ENCODE measurements at places on chromosomes 11 and 22.

DNA sequence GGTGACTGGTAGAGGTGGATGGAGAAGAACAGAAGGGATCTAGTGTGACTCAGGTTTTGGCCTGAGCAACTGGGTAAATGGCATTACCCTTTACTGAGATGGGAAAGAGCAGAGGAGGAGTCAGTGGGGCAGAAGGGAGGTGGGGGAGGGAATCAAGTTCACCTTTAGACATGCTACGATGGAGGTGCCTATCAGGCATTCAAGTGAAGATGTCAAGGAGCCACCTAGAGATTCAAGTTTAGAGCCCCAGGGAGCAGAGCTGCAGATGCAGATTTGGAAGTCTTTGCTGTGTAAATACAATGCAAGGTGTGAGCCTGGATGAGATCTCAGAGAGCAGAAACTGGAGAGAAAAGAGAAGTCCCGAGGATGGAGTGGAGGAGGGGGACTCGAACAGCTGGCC lies 979 bp upstream of the MOGAT2 start:
- DNase-seq, result no peak

GRCh38 chr11:117826832-117827231 lies 2.3 kb upstream of the FXYD2 start:
- DNase-seq, result no peak

DNA sequence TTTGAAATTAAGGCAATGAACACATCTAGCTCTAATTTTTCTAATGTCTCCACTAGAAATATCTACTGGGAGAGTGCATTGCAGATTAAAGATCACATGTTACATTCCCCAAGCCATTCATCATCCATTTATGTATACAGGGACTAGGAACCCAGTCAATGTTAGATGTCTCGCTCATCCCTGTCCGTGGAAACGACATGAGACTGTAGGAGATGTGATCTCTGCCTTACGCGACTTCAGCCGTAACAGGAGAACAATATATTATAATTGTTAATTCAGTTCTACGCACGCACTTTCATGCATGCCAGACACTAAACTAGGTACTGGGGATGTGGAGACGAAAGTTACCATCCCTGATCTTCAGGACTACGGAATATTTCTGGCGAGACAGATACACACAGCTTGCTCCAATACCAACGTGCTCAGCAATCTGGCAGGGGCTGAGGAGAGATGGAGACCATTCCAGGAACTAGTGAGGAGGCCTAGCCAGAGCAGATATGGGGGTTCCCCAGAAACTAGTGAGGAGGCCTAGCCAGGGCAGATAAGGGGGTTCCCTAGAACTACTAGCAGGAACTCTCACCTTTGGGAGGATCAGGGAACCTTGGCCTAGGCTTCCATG lies 706 bp downstream of the DCPS start:
- DNase-seq, result no peak

DNA sequence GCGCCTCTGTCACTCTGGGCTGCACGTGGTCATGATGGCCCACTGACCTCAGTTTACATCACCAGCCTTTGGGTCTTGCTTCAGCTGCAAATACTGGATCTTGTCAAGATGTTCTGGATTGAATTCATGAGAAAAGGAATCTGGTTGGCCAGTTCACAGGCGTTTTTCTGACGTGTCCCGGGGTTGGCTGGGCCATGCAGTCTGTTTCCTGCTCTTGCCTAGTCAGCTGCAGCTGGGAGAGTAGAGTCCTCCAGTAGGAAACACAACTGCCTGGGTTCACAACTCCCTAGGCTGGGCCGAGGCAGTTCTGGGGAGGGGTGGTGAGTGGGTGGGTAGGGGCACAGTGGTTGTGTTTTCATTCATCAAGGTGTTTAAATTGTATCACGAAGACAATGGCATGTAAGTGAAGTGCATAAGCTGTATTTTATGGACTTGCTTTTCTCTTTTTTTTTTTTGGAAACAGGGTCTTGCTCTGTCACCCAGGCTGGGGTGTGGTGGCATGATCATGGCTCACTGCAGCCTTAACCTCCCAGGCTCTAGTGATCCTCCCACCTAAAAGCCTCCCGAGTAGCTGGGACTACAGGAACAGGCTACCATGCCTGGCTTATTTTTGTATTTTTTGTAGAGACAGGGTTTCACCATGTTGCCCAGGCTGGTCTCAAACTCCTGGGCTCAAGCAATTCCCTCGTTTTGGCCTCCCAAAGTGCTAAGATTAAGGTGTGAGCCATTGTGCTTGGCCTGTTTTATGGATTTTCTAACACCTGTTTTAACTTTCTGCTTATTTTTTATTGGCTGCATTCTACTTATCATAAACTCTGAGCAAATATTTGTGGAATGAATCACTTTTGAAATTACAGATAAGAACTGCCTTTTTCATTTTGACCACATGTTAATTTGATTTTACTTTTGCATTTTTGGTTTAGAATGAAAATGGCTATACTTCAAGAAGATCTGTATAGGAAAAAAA lies 54.0 kb upstream of the PITPNB start:
- no peak for DNase-seq
